Cardiac fibroblast (primary cell): ENCODE measurements at places on chromosomes 16 and 17.

GRCh38 chr17:39759204-39759603, 21.5 kb downstream of the GRB7 start:
- DNase-seq = no peak

GRCh38 chr16:87826798-87827587, 42.3 kb downstream of the SLC7A5 start:
- DNase-seq = no peak

- DNase-seq = peak; percentile 82
These were observed 1.5 kb upstream of the MAF start for GRCh38 chr16:79601931-79602627.

GRCh38 chr17:55155856-55156560, 108.8 kb upstream of the HLF start:
- DNase-seq = no peak

DNA sequence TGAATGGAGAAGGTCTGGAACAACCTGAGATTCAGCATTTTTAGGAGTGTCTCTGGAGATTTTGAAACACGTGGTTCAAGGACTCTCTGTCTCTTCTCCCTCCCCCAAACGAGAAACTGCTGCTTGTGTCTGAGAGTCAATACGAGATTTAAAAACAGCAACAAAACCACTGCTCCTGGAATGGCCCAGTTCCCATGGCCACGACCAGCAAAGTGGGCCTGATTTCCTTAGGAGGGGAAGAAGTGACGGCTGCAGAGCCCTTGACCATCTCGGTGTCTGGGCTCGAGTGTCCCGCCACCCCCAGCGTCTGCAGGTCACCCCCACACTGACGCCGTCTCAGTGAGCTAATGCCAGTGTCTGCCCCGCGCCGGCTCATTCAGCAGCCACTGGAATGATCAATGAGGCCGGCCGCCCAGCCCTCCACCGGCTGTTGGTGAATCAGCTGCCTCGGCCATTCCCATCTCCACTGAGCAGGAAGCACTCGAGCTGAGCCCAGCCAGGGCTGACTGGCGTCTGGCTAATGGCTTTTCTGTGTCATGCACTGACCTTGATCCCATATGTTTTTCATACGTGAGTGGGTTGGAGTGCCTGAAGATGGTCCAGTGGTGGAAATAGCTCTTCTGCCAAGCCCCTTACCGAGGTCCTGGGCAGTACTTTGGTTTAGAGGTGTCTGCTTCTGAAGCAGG, 151.8 kb downstream of the PITPNC1 start:
- peak; percentile 90 for DNase-seq

- no peak for DNase-seq
These were observed 47.6 kb downstream of the SPOP start for GRCh38 chr17:49630113-49630900.

- DNase-seq = no peak
These were observed 21.3 kb downstream of the CA4 start for GRCh38 chr17:60170835-60171752.

DNA sequence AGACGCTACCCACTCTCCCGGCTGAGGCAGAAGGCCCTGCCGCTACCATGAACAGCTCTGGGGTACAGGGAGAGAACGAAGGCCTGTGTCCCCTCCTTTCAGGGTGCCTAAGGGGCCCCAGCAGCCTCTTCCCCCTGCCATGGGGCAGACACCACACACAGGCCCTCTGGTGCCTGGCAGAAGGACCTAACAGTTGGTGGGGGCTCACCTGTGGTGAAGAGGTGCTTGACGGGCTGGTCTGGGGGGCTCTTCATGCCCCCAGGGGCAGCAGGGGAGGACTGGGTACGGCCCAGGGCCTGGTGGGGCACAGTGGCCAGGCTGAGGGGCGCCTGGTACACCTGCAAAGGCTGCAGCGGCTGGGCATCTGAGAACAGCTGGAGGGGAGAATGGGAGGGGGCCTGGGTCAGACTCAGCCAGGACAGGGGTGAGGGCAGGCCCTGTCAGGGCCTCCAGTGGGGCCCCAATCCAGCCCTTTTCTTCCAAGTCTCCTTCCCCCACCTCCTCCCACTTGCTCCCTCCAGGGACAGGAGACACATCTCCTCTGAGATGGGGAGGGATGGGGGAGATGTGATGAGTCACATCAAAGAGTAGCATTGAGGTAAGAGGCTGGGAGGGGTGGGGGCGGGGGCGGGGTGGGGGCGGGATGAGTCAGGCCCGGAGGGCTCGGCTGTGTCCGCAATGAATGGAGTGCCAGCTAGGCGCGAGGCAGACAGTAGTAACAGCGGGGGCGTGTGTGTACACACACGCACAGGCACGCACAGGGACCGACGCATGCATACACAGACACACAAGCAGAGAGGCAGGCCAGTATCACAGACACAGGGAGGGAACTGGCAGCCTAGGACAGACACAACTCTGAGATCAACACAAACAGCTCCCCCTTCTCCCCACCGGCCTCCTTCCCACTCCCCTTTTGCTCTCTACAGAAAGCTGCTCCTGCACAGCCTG, 16.1 kb downstream of the G6PC3 start:
- peak; percentile 80 for DNase-seq

DNA sequence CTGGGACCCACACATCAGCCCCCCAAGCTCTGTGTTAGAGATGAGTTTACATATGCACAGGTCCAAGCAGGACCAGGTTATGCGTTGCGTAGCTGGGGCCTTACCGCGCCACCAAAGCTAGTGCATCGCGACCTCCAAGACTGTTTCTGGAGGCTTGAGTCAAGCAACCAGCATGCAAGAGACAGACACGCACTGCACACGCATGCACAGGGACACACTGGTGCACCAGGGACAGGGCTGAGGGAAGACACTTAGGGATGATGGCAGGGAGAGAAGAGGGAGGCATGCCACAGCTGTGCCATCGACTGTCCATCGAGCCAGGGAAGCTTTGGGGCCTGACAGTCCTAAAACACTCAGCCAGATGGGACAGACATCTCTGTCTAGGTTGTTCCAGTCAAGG, 72.8 kb downstream of the MYH11 start:
- no peak for DNase-seq

- peak; percentile 62 for DNase-seq
These were observed at the start of gene ANTKMT for GRCh38 chr16:720990-721764. ANTKMT (plus strand) TSS chr16:721146; CDS start chr16:721275, 129 bp downstream.

- DNase-seq = no peak
These were observed 23.5 kb upstream of the FOXK2 start for GRCh38 chr17:82495844-82496528.

GRCh38 chr17:63535640-63536039, 12.5 kb downstream of the KCNH6 start:
- no peak for DNase-seq
